Trophoblast cell (in vitro differentiated cells and primary cell): ENCODE measurements at places on chromosomes 11 and 22.

DNA sequence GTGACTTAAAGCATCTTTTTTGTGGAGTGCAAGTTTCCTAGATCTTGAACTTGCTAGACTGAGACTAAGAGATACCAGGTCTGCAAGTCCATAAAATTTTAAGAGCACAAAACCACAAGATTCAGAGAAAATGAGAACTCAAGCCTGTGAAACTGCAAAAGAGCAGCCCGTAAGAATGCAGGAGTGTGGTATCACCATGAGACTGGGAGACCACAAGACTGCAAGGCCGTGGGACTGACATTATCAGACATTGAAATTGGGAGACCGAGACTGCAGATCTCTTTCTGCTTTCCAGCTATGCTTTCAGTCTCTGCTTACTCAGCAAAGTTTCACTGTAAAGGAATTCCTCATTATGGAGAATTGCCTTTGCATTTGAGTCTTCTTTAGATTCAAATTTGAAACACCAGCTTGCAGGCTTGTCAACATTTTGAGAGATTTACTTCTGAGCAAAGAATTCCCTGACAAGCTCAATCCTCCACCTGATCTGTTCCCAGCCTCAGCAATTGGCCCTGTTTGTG, 621.2 kb downstream of the KCNA4 start:
- DNase-seq: no peak

DNA sequence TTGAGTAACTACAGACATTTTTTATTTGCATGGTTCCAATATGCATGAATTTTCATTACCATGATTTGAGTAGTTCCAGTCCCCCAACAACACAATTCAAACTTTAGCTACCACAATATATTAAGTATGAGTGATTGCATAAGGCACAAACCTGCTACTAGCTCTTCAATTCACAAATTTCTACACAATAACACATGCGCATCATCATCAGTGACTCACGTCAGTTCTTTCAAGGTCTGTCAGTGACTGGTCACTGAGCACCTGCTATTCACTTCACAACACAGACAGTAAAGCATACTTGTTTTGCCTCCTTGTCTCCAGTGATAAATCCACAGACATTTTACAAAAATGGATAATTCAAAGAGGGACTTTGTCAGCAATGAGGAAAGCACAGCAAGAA, 435.1 kb upstream of the CCDC90B start:
- DNase-seq: no peak

- DNase-seq: peak; percentile 39
These were observed 77.0 kb upstream of the SLC25A18 start for GRCh38 chr22:17486313-17486712.

GRCh38 chr11:124798991-124799347, 1.2 kb downstream of the MSANTD2 start:
- DNase-seq: peak; percentile 33

- peak; percentile 73 for DNase-seq
These were observed 12.8 kb downstream of the MACROD1 start for GRCh38 chr11:64152841-64153691.

DNA sequence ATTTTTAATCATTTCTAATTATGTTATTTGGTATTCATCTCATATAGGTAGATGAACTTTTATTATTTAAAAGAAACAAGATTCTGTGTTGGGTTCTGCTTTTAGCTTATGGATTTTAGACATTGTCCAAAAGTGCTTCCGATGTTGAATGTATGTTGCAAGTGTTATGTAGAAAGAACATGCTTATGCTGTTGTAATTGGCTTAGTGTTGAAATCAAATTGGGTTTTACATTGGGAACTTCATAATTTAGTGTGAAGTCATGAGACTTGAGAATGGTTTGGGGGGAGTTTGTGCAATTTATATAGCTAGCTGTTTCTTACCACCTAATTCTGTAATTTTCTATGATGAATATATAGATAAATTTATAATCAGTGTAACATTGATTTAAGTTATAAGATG, 3.6 kb downstream of the MTMR3 start:
- DNase-seq: peak; percentile 47

DNA sequence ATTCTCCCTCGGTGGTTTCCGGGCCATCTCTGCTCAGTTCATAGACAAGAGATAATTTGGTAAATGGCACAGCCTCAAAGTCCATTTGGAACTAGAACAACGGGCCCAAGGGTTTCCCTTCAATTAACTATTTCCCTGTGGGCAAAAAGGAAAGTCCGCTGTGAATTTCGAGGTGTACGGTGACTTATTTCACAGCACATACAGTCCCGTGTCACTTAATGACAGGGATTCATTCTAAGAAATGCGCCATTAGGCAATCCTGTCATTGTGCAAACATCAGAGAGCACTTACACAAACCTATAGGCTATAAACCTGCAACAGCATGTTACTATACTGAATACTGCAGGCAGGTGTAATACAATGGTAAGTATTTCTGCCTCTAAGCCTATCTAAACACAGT, 551.6 kb downstream of the OPCML start:
- no peak for DNase-seq

- no peak for DNase-seq
These were observed 90.1 kb downstream of the PHF21B start for GRCh38 chr22:44919691-44920090.

- peak; percentile 95 for DNase-seq
These were observed 27.7 kb upstream of the PPP2R1B start for GRCh38 chr11:111793863-111794262.

GRCh38 chr11:67435031-67435726, 2.3 kb downstream of the PTPRCAP start:
- DNase-seq: no peak

DNA sequence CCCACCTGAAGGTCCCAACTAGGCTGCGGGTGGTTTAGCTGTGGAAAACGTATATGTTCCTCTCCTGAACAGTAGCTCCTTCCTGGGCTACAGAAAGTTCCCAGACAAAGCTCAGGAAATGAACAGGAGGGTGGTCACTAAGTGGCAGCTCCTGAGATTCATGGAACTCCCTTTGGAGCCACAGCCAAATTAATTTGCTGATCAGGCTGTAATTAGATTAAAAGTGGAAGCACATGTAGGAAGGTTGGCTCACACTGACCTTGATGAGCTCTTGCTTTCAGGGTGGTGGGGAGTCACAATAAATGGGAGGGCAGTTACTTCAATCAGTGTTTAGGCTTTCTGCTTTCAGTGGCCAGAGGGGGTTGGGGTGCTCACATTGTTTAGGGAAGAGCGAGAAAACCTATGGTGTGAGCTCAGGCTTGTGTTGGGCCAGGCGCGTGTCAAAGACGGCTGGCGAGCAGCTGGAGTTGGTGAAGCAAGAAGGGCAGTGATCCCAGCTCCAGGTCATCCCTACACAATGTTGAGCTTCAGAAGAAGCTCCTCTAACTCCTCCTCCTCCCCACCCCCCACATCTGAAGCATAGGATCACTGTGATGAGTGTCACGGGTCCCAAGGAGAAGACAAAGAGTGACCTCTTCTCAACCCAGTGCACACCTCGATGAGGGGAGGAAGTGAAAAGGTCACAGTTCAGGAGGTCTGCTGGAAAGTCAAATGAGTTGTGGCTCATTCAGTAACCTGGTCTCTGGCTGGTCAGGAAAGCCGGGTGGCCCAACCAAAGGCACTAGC, 42.5 kb downstream of the CLPB start:
- no peak for DNase-seq
